ENCODE measurements at places on chromosomes 6 and 20.
A peak's percentile ranks its signal among the peaks of the same experiment; 100 is the strongest.

DNA sequence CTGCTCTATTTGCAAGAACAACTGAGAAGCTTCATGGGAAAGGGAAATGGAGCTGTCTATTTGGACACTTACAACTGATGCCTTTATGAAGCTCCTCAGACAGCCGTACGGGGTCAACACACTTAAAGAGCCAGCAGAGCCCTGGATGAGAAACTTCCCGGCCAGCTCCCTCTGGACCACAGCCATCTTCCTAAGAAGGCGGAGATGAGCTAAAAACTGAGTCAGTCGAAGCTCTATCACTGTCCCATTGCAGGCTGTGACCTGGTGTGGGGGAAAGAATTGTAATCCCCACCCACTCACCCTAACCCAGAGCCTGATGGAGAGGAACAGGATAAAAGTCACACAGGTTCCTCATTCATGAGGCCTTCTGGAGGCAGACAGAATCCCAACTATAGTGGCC is 360.4 kb upstream of the JARID2 start:
- DNase-seq = no peak

DNA sequence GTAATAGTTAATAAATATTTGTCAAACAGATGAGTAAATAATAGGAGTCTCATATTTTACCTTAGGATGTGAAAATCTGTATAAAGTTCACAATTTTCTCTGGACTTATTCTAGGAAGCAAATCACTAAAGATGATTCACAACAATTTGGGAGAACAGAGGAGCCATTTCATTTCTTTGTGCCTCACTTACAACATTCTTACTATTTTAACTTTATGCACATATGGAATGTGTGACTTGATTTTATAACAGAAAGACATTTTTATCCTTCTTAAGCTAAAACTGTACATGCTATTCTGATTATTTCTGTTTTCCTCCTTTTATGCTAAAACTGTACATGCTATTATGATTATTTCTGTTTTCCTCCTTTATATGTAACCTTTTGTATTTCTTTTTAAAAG is 83.3 kb downstream of the FUT9 start:
- no peak for DNase-seq

GRCh38 chr20:51169813-51170212 is 146.9 kb upstream of the KCNG1 start:
- DNase-seq = no peak

DNA sequence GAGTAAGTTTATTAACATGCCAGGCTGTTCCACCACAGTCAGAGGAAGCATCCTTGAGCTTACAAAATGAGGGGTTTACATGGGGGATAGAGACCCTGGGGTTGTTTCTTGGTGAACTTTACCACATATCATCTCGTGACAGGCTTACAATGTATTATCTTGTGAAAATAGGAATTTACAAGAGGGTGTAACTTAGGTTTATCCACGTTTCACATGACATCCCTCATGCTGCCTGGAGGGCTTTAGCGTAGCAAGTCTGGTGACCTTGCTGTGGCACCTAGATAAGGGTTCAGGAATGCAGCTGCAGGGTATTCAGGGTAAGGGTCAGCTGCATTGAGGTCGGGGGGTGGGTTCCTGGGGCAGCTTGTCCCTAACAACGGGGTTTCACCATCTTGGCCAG is 154.6 kb upstream of the ARG1 start:
- DNase-seq = no peak

- DNase-seq = no peak
Measured at GRCh38 chr6:136784910-136785746, 7.1 kb downstream of the MAP3K5 start.

GRCh38 chr20:44642203-44643153 is 9.0 kb downstream of the ADA start:
- peak; percentile 51 for DNase-seq

All from NCI-H2081 treated with DMSO at 0.1 percent for 48 hours (cell line).